ENCODE measurements at places on chromosomes 2 and 18.

- peak overlapping the region; percentile 94 for H3K4me3 ChIP-seq
- H3K4me1 ChIP-seq, result peaks cover 31% of the 10 kb centered on the region
- H3K27me3 ChIP-seq, result no peaks in the 10 kb centered on the region
- no peaks in the 10 kb centered on the region for H3K36me3 ChIP-seq
- H3K27ac ChIP-seq, result peak overlapping the region; percentile 97
- no peak for DNase-seq
These were observed 1.5 kb downstream of the EPAS1 start for GRCh38 chr2:46298522-46299353.

DNA sequence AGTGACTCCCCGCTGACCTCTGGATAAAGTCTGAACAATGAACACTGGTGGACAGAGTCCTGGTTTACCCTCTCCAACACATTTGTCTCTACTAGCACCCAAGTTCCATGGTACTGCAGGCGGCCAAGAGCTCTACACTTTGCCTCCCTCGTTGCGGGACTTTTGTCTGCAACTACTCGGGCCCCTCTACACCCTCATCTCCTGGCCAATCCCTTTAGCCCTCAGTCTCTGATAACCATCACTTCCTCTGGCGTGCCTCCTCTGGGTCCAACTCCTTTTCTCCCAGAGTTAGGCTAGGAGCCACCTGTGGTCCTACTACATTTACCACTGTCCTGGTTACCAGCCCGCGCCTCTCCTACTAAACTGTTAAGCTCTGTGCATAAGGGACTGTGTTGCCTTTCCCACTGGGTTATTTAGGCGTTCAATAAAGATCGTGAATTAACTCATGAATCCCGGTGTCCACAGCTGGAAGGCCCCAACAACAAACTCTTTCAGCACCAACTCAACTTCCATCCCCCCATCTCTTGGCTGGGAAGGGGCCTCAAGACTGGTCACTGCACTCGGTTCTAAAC lies 757 bp downstream of the HDHD2 start:
- peak overlapping the region; percentile 67 for H3K4me3 ChIP-seq
- H3K27ac ChIP-seq, result peak overlapping the region; percentile 74
- peaks cover 31% of the 10 kb centered on the region for H3K4me1 ChIP-seq
- H3K27me3 ChIP-seq, result no peaks in the 10 kb centered on the region

DNA sequence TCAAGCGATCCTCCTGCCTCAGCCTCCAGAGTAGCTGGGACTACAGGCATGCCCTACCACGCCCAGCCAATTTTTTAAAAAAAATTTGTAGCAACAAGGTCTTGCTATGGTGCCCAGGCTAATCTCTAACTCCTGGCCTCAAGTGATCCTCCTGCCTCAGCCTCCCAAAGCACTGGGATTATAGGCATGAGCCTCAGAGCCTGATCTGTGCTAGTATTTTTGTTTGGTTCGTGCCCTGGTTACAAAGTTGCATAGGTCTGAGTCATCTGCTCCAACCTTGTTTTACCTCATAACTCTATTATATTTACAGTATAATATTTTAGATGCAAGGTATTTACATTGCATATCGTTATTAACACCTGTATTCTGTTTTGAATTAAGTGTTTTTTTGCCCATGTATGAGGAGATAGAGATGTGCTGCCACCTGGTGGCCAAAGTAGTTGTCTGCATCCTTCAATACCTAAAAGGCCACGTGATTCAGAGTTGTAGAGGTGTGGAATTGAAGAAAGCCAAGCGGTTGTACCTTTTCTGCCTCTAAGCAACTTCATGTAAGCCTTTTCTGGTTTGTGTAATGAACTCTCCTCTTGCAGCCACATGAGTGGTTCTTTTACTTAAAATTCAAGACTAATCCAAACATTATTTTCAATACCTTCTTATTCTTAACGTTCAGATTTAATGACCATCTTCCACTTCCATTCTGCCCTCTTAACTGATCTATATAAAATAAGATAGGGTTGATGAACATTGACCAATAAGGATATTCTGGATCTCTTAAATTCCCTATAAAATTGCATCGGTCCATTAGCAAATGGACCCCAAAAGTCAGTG lies 19.9 kb upstream of the CABYR start:
- H3K27me3 ChIP-seq, result no peaks in the 10 kb centered on the region
- DNase-seq, result no peak
- H3K4me3 ChIP-seq, result no peak overlapping the region
- no peaks in the 10 kb centered on the region for H3K4me1 ChIP-seq

DNA sequence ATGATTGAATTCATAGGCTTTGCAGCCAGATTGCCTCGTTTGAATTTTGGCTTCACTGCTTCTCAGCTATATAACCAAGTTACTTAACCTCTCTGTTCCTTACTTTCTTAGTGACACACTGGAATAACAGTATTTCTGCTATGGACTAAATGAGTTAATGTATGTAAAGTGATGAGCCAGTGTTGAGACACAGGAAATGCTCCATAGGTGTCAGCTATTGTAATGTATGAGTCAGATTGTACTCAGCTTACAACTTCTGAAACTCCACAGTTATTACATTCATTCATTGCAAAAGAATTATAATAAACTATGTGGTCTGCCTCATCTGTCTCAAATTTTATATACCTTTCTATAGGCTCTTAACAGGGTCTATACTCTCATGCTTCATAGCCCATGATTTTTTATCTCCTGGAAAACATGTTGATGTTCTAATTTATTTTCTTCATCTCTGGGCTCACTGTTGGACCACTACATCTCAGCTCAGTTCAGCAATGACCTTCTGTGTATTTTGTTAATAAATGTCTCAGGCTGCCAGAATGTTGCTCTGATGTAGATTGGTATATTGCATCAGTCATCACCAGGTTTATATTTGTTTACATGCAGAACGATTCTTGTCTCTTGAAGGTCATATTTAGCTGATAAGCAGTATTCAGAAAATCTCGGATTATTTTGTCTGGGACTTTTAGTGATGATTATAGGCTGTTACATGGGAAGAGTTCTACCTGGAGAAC lies 76.2 kb downstream of the MAP3K20 start:
- no peaks in the 10 kb centered on the region for H3K36me3 ChIP-seq
- H3K4me3 ChIP-seq, result no peak overlapping the region
- no peak for DNase-seq
- no peaks in the 10 kb centered on the region for H3K27me3 ChIP-seq

GRCh38 chr2:14313341-14313740 lies 319.2 kb upstream of the LRATD1 start:
- H3K36me3 ChIP-seq, result no peaks in the 10 kb centered on the region
- H3K27me3 ChIP-seq, result no peaks in the 10 kb centered on the region
- no peaks in the 10 kb centered on the region for H3K4me1 ChIP-seq
- H3K27ac ChIP-seq, result no peak overlapping the region

DNA sequence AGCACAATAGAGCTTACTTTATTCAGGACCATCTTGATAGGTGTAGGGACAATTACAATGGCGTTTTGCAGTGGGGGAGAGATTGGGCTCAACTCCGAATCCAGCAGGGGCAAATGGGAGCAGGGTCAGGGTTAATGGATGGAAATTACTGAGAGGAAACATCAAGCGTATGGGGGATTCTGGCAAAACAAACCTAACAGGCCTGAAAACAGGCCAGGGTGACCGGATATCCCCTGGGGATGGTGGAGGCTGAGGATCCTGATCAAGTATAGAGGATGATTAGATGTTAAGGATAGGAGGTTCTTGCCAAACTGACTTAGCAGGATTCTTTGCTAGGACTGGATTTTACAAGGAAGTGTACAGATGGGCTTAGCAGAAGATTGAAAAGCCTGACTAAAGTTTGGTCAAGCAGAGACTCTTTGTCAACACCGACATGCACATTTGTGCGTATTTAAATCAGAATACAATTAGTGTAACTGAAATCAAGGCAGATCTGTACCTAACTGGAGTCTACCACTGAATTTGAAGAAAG lies 54.5 kb upstream of the GPR45 start:
- no peaks in the 10 kb centered on the region for H3K27me3 ChIP-seq
- H3K4me3 ChIP-seq, result no peak overlapping the region
- peaks cover 6% of the 10 kb centered on the region for H3K4me1 ChIP-seq
- DNase-seq, result peak; percentile 55
- H3K36me3 ChIP-seq, result no peaks in the 10 kb centered on the region
- H3K27ac ChIP-seq, result no peak overlapping the region
